ENCODE measurements at places on chromosomes 1 and 21.
A peak's percentile ranks its signal among the peaks of the same experiment; 100 is the strongest.

DNA sequence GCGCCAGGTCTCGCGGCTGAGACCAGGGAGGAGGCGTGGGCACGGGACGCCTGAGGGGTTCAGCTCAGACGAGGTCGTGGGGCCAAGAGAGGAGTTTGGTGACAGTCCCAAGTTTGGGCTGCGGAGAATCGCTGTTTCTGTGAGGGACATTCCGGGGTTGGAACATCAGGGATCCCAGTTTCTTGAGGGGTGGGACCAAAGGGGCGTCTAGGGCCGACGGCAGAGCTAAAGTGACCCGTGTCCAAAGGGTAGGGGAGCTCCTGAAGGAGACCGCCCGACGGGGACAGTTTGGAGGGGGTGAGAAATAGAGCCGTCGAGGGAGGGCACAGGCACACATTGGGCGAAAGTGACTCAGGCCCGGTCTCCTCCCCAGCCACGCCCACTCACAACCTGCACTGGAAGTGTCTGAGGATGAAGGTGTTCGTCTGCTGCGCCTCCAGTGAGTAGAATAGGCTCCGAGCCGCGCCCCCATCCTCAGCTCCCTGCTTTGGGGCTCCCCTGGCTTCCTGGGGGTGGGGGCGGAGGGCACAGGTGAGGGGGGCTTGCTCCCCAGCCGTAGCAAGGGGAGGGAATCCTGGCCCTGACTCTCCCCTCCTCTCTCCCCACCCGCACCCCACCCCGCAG lies 7.0 kb downstream of the EFNA3 start:
- no peak for DNase-seq

- DNase-seq, result no peak
Observed at GRCh38 chr1:1435911-1436629, 580 bp downstream of the VWA1 start.

DNA sequence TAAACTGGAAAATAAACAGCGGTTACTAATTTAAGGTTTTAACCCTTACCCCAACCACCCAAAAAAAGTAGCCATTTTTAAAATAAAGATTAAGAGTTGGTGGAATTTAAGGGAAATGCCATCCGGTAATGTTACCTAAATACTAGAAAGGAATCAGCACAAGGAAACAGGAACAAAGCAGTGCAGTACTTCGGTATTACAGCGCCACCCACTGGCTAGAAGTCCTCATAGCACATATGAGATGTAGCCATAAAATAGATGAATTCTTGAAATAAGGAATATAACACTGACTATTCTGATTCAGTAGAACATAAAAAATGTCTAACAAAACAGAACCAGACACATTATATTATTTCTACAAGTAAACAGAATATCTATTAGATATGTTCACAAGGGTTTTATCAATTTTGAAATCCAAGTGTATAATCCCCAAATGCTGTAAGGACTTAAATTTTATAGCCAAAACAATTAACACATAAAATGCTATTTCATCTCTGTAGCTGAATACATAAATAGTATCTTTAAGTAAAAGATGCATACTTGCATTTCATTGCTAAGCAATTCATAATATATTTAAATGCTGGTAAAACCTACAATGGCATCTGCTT lies 58.8 kb downstream of the FRRS1 start:
- peak; percentile 33 for DNase-seq

- DNase-seq, result no peak
Observed at GRCh38 chr1:77639056-77639455, 43.4 kb downstream of the ZZZ3 start.
